ENCODE measurements at places on chromosomes 12 and 14.

DNA sequence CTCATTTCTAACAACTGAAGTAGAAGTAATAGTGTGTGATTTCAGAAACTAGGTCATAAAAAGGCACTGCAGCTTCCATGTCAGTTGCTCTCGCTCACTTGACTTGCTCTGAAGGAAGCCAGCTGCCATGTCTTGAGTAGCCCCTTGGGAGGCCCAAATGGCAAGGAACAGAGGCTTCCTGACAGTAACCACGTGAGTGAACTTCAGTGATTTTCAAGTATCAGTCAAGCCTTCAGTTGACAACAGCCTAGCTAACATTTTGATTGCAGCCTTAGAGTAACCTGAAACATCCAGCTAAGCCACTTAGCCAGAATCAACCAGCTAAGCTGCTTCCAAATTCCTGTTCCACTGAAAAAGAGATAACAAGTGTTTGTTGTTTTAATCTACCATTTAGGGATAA, 26.7 kb downstream of the TOGARAM1 start:
- DNase-seq, result no peak

DNA sequence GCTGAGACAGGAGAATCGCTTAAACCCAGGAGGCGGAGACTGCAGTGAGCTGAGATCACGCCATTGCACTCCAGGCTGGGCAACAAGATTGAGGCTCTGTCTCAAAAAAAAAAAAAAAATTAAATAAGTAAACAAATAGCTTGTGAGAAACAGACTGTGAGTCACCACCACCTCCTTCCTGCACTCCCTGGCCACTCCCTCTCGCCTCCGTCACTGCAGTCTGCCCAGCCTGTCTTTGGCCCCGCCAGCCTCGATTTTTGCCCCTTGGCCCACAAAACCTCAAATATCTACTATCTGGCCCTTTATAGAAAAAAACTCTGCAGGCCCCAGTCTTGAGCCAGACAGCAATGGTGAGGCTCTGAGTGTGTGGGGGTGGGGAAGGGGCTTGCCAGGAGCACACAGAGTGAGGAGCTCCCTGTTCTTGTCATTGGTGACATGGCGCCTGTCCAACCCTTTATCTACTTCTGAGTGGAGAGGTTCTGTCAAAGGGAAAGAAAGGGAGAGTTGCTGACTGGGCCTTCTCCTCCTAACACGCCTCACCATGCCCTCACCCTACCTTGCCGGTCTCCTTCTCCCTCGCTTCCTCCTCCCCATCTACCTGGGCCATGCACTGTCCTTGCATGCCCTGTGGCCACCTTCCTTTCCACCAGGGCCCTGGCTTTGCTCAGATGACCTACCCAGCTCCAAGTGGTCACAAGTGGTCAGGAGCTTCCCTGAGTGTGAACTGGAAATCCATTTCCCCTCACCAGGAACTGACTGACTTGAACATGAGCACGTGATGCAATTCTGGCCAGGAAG, 22.1 kb downstream of the LGMN start:
- no peak for DNase-seq

DNA sequence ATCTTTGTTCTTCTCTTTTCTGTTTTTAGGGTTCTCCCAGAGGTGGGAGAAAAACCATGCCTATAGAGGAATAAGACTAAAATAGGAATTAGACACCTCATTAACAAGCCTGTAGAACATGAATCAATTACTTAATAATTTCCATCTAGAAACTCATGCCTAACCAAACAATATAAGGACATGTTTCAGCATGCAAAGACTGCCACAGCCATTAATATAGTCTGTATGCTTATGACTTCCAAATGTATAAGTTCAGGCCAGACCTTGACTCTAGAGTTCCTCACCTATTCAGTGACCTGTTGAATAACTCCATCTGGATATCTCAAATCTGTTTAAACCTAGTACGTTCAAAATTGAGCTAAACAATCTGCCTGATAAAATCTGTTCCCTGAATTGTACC, 304.6 kb downstream of the BMP4 start:
- no peak for DNase-seq

DNA sequence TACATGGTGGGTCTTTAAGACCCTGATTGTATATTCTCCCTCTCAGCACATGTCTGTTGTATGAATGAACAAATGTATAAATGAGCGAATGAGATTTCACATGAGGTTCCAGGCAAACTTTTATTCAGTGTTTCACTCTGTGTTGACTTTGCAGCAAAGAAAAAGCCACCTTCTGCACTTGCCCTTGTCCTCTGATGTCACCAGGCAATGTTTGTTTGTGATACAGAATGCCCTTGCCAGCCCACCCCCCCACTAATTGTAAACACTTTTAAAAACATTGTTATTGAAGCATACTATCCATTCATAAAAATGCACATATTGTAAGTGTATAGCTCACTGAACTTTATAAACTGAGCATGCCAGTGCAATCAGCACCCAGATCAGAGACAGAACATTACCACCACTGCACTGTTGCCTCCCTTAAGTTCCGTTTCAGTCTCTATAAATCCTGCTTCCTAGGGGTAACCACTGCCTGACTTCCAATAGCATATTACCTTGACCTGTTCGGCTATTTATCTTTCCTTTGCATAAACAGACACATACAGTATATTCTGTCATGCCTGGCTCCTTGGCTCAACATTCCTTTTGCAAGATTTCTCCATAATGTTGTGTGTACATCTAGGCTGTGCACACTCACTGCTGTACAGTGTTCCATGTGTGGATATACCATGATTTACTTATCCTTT, 11.3 kb upstream of the LTA4H start:
- no peak for DNase-seq

- DNase-seq, result no peak
Measured at GRCh38 chr12:100508751-100509150, 35.1 kb downstream of the NR1H4 start.

DNA sequence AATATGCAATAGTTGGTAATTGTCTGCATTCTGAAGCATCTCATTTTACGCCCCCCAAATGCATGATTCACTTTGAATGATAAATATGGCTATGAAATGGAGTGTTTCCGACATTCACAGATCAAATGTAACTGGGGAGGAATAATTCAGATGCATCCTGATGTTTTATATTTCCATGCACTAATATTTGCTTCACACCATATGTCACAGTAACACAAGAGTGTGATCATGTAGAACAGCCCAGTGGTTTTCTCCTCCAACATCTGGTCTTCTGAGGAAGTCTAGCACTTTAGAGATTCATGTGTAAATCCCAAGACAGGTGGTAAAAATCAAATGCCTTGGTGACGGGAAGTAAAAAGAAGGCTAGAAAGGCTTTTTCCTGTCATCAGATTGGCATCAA, 273.1 kb downstream of the DIO2 start:
- no peak for DNase-seq

DNA sequence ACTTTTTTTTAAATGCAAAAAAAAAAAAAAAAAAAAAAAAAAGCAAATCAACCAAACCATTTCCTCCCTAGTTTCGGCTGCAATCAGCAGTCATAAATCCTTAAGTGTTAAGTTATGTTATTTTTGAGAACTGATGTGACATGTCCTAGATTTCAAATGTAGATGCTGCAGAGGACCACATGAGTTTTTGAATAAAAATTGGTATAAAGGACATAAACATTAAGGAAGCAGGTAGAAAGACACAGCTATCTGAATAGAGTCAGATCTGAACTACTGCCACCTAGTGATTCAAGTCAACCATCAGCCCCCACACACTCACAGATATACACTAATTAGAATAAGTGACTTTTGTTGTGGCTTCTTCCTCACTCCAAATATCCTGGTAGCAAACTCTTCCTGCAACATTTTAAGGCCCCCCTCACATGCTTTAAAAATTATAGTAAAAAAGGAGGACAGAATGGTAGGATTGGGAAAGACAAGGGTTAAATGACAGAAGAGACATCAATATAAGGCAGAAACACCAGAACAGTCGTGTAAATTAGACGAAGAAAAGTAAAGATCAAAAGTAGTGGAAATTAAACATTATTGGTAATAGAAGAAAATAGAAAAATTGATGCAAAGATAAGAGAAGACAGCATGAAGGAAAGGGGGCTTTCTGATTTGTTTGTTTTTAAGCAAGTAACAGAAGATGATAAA, 394.5 kb upstream of the ATP2B1 start:
- no peak for DNase-seq

- no peak for DNase-seq
Measured at GRCh38 chr14:95535226-95536021, 574 bp downstream of the GLRX5 start.

GRCh38 chr12:110641521-110641920, 27.6 kb downstream of the TCTN1 start:
- DNase-seq, result no peak

- no peak for DNase-seq
Measured at GRCh38 chr14:46490238-46490685, 161.3 kb downstream of the RPL10L start.

DNA sequence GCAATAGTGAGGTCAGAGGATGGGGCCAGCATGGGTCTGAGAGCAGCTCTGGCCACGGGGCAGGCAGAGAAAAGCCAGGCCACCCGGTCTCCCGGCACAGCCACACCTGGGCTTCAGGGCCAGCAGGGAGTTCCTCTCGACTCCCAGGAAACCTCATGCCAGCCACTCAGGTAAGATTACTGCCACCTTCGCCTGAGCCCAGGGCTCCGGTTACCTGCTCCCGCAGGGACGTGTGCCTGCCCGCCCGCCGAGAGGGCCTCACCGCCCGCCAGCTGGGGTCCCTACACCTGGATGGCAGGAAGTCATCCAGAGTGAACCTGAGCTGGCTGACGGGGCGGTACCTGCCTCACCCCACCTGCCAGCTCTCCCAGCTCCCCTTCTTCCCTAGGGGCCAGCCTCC, 7.3 kb downstream of the JAG2 start:
- DNase-seq, result no peak

DNA sequence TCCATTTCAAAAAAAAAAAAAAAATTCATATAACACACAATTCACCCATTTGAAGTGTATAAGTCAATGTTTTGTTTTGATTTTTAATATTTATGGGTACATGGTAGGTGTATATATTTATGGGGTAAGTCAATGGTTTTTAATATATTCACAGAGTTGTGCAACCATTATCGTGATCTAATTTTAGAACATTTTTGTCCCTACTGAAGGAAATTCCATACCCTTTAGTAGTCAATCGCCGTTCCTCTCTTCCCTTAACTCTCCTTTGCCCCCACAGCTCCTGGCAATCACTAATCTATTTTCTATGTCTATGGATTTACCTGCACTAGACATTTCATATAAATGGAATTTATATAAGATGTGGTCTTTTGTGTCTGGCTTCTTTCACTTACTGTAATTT, 92.8 kb downstream of the TRAFD1 start:
- no peak for DNase-seq

- DNase-seq, result no peak
Measured at GRCh38 chr12:113348849-113349536, 9.4 kb upstream of the PLBD2 start.

DNA sequence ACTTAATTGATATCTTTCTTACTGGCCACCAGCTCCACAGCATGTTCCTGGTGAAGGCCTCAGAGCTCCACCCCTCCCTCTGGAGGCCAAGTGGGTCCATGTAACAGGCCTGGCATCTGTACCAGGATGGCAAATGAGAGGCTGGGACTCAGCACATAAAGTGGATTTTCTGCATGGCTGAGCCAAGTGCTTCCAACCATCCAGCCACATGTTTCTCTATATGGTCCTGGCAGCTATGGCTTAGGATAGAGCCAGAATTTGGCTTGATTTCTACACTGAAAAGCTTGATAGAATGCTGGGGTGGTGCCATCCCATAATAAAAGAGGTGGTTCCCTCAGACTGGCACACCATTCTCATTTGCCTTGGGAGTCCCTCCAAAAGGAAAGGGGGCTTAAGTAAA, 94.1 kb downstream of the PAX9 start:
- no peak for DNase-seq

DNA sequence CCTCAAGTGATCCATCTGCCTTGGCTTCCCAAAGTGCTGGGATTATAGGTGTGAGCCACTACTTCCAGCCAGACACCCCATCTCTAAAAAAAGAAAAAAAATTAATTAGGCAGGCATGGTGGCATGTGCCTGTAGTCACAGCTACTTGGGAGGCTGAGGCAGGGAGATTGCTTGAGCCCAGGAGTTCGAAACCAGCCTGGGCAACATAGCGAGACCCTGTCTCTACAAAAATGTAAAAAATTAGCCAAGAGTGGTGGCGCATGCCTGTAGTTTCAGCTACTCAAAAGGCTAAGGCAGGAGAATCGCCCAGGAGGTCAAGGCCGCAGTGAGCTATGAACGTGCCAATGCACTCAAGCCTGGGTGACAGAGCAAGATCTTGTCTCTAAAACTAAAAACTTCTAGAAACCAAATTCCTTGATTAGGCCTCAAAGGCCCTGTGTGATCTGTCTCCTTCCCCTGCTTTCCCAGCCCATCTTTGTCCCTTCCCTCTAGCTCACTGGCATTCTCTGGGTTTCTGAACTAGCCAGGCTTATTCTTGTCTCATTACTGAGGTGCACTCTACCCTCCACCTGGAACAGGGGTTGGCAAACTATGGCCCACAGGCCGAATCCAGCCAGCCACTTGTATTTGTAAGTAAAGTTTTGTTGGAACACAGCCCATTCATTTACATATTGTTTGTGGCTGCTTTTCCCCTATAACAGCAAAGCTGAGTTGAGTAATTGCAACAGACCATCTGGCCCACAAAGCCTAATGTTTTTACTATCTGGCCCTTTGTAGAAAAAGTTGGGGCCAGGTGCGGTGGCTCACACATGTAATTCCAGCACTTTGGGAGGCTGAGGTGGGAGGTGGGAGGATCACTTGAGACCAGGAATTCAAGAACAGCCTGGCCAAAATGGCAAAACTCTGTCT, 17.2 kb upstream of the TPCN1 start:
- DNase-seq, result no peak

DNA sequence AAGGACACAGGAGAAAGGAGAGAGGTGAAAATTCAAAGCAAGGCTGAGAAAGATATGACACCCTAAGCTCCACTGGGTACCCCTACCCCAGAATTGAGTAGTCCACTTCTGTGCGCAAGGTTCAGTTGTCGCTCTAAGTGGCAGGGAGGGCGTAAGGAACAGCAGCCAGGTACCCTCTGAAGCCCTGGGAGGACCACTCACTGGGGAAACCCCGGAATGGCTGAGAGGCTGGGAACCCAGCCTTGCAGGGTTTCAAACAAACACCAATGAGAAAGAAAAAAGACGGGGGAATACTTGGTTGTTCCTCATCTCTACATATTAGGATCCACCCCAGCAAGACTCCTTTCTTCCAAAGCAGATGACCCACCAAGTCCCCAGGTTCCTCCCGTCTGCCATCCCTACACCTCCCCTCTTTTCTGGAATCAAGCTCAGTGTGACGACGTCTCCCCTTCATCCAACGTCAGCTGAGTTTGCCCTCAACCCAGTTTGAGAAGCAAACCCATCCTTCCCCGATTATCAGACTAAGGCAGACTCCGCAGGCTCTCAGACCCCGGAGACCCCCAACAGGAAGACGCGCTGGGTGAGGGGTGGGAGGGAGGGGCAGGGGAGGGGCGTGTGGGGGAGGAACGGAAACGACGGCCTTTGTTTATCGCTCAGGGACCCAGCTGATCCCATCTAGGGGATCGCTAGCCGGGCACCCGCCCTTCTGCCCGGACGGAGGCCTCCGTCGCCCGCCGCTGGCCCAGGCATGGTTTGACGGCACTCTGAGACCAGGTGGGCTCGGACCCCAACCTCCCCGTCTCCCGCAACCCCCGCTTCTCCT, 795 bp downstream of the LMBR1L start:
- DNase-seq, result no peak
